RWPE2 (cell line): ENCODE measurements at places on chromosomes 12 and 14.

- DNase-seq: peak; percentile 43
These were observed 9.8 kb downstream of the BCL11B start for GRCh38 chr14:99261912-99262787.

- peak; percentile 78 for DNase-seq
These were observed 259.0 kb downstream of the EGLN3 start for GRCh38 chr14:33691907-33692306.

DNA sequence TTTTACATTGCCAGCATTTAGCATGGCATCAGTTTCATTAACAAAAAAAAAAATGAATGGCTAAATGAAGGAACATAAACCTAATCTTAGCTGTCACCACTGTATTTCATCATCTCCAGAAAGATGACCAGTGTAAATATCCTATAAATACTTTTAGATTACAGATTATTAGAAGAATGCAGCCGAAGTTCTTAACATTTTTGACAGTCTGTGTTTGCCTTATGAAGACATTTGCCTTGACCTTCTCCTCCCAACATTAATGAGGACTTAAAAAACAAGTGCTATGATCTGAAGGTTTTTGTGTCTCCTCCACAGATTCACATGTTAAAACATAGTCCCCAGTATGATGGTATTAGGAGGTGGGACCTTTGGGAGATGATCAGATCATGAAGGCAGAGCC, 253.0 kb downstream of the SNAPC1 start:
- no peak for DNase-seq

DNA sequence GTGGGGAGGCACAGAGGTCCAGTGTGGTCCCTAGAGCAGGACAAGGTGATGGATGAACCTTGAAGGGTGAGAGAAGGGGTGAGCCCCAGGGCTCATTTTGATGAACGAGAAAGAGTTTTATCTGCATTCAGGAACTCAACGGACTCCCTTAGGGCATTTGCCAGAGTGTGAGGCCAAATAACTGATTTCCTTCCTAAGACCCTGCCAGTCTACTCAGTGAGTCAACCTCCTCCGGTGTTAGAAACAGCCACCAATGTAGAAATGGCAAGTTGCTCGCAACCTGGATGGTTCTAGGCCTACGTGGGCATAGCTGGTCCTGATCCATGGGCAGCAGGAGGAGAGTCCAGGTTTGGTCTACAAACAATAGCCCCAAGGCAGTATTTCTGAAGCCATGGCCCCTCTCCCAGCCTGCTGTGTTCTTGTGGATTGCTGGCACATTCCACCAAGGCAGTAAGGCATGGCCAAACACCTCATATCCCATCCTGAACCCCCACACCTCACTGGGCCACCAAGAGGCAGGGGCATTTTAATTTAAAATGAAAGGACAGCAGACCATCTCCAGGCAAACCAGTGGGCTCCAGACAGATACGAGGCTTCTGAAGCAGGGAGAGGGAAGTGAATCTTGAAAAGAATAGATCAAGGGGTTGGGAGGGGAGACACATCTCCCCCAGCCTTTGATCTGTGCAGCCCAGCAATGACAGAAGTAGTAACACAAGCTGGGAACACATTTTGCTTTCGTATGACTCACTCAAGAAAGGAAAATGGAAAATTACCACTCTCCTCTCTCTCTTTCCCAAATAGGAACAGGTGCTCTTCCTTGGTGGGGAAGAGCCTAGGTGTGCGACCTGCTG, 25.4 kb upstream of the TESC start:
- DNase-seq: no peak

DNA sequence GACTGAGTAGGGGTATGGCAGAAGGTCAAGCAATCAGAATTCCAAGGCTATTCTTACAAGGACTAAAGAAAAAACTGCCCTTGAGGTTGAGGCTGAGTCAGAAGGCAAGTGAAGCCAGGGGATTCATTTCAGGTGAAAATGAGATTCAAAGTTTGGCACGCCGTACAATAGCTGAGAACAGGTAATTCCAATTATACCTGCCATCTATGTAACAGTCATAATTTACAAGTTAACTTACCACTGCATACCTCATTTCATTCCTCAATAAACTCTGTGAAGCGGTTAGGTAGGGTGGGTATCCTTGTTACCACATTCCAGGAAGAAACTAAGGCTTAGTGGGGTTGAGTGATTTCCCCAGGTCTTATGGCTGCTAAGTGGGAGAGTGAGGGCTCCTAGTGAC, 64.1 kb downstream of the STON2 start:
- DNase-seq: no peak

- no peak for DNase-seq
These were observed 183.6 kb upstream of the CCND2 start for GRCh38 chr12:4089956-4090355.

GRCh38 chr14:102500158-102500662, 9.4 kb downstream of the ANKRD9 start:
- DNase-seq: peak; percentile 94

GRCh38 chr14:29927376-29928116, at the start of gene PRKD1:
Gene PRKD1 (minus strand): TSS chr14:29927847.
- DNase-seq: no peak

- no peak for DNase-seq
These were observed 241.0 kb downstream of the TMEM117 start for GRCh38 chr12:44076871-44077270.

- DNase-seq: no peak
These were observed 13.4 kb downstream of the ATP23 start for GRCh38 chr12:57954768-57955167.
